ENCODE measurements at places on chromosomes 4 and X.

DNA sequence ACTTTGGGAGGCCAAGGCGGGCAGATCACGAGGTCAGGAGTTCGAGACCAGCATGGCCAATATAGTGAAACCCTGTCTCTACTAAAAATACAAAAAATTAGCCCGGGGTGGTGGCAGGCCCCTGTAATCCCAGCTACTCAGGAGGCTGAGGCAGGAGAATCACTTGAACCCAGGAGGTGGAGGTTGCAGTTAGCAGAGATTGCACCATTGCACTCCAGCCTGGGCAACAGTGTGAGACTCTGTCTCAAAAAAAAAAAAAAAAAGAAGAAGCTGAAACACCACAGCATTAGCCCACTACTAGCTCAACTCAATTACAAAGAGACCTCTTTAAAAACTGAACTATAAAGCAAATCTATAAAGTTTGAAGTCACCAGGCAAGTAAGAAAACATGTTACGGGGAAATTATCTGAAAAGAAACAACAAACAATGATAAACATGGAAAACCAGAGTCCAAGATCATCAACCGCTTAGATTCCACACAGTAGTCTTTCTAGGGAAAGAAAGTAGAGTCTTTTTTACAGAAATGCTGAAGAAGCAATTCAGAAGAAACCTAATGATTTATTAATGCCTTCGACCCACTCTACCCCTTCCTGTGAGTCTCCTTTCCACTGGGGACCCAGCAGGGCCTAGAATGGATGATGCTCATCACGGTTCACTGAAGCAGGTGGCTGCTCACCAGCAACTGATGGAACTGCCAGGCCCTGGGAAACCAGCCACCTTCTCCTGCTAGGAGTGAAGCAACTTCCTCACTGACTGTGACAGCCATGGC, 6.6 kb downstream of the SAT1 start:
- DNase-seq, result no peak

DNA sequence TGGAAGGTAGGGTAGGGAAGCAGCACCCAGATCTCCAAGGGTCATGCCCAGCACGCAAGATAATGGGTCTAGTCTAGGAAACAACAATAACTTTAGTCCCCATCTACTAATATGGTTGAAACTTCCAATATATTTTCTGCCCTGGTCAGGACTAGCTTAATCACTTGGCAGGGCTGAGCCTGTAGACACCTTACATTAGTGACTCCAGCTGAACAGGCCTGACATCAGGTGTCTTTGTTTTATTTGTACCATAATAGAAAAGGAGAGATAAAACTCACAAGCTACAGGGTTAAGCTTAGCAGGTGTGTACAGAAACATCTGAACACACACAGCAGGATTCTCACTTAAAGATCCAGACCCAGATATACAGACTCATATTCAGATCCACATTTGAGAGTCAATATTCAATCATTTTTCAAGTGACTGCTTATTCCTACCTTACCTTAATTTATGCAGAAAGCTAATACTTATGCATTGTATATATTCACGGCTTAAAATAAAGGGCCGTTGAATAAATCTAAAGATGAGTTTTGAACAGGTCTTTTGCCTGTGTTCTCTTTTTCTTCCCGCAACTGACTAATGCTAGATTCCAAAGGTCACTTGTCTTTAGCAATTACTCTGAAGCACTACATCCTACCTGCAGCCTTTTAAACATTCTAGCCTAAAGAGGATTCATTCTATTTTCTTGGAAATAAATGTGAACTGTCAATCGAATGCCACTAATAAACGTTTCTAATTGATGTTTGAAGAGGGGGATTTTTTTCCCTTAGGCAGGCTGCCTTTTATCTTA, 745.3 kb downstream of the RPA4 start:
- no peak for DNase-seq

- no peak for DNase-seq
These were observed 5.2 kb upstream of the SMIM10L2A start for GRCh38 chrX:135416546-135416945.

- no peak for DNase-seq
These were observed 55.4 kb upstream of the TLR3 start for GRCh38 chr4:186013419-186014186.

GRCh38 chr4:74529284-74530041, 84.5 kb downstream of the AREG start:
- no peak for DNase-seq

- DNase-seq, result no peak
These were observed 5.1 kb upstream of the DHX15 start for GRCh38 chr4:24589448-24589847.

GRCh38 chr4:184671101-184671500, 21.6 kb downstream of the PRIMPOL start:
- DNase-seq, result no peak

- peak; percentile 13 for DNase-seq
These were observed 1.3 kb downstream of the CHST7 start for GRCh38 chrX:46574774-46575381.

- no peak for DNase-seq
These were observed 70.7 kb upstream of the PPP3CA start for GRCh38 chr4:101418055-101418454.

DNA sequence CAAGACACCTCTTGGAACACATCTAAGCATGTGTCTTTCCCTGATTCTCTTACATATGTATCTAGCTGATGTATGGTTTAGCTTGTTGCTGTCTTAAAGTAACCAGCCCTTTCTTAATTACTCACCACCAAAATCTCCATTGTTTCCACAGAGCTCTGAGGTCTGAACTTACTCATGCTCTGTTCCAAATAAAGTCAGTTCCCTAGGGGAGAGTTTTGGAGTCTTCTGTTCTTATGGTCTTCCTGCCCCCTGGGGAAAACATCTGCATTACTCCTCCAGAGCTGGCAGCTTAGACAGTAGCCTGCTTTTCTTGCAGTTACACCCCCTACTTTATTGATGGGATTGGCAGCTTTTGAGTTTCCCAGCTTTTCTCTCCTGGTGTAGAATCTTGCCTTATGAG, 125.8 kb downstream of the EDA start:
- no peak for DNase-seq

- DNase-seq, result no peak
These were observed 6.5 kb downstream of the UGT2B17 start for GRCh38 chr4:68569466-68570121.

GRCh38 chr4:76651616-76652015, 216.6 kb downstream of the SHROOM3 start:
- DNase-seq, result no peak

- no peak for DNase-seq
These were observed 81.0 kb upstream of the ADRA2C start for GRCh38 chr4:3685081-3685645.

DNA sequence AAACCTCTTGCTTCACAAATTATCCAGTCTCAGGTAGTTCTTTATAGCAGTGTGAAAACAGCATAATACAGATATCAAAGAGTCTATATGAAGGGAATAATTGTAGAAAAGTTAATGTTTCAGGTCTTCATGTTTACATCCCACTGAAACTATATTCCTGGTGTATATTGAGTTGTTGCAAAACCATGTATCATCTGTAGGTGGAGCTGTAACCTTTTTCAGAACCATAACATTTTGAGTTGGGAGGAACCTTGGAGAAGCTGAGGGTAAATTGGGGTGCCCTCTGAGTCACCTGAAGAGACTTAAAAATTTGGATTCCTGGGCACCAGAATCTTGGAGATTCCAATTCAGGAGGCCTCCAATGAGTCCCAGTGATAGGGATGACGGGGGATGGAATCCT, 51.9 kb upstream of the TAPT1 start:
- no peak for DNase-seq

Measured in EH (cell line).